Stimulated activated CD8-positive, alpha-beta memory T cell treated with anti-CD3 and anti-CD28 coated beads, Interleukin-4, amount 100 ng/mL, for 4 hours (primary cell): ENCODE measurements at places on chromosomes 16 and 17.

- DNase-seq = no peak
Measured at GRCh38 chr17:30197416-30197815, 38.1 kb downstream of the SLC6A4 start.

- DNase-seq = no peak
Measured at GRCh38 chr17:79740413-79740812, 9.7 kb downstream of the ENPP7 start.

- DNase-seq = no peak
Measured at GRCh38 chr16:30368122-30368791, 2.0 kb downstream of the TBC1D10B start.

DNA sequence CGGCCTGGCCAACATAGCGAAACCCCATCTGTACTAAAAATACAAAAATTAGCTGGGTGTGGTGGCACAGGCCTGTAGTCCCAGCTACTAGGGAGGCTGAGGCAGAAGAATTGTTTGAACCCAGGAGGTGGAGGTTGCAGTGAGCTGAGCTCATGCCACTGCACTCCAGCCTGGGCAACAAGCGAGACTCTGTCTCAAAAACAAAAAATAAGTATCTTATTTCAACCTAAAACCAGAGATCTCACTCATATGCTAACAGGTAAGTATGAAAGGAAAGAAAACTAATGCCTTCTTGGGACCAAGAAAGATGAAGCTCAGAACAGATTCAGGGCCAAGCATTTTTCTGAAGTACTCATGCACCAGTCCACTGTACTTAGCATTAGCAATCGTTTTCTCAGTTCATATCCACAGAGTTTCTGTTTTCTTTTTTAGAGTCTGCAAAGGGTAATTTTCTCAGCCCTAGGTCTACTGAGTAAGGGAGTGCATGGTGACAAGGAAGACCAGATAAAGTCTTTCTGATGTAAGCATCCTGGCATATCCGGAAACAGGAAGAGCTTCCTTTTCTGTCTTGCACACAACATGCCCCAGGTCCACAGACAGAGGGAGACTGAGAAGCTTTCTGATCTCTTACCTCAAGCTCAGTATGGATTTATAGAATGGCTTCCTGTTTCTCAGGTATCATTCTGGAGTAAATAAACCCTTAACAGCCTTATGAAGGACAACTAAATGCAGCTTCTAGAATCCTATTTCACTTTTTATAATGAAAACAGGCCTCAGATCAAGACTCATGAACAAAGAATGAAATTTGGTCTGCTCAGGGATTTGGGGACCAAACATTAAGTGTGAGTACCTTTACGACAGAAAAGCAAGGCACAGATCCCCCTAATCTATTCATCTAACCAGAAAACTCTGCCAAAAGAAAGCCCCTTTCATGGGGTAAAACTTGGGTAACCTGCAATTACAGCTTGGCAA, 38.7 kb upstream of the FOXJ1 start:
- DNase-seq = no peak

- DNase-seq = no peak
Measured at GRCh38 chr16:11201498-11202259, 54.3 kb downstream of the SOCS1 start.

GRCh38 chr17:57806167-57806830, 43.5 kb downstream of the MRPS23 start:
- no peak for DNase-seq

DNA sequence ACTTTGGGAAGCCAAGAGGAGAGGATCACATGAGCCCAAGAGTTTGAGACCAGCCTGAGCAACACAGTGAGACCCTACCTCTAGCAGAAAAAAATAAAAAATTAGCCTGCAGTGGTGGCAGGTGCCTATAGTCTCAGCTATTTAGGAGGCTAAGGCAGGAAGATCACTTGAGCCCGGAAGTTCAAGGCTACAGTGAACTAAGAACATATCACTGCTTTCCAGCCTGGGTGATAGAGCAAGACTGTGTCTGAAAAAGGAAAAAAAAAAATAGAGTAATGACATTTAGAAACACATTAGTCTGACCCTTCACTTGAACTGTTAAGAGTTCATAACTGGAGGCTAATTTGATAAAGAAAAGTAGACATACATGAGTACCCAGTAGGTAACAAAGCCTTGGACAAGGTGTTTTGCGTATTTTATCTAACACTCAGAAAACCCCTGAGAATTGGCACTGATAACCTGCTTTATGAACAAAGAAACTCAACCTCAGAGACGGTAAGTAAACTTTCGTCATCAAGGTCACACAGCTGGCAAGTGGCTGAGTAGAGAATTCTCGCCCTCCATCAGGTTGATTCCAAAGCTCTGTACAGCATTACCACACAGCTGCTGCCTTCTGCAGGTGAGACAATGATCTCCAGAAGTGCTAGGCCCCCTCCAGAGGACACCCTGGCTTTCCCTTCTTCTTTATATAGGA, 101.1 kb downstream of the SMG6 start:
- no peak for DNase-seq

DNA sequence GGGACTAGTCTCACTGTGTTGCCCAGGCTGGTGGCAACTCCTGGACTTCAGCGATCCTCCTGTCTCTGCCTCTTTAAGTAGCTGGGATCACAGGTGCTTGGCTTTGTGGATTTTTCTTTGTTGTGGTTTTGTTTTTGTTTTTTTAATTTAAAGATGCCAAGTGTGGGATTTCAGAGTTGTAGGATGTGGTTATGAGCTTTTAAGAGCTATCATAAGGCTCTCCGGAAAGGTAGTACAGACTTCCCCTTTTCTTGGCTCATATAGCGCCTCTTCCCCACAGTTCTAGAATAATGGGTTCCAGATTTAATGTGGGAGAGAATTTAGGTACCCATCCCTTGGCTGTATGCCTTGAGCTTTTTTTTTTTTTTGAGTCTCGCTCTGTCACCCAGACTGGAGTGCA, 17.1 kb downstream of the AKAP1 start:
- no peak for DNase-seq
